ENCODE measurements at places on chromosomes 4 and X. TPM values are rescaled to one million over a fixed set of nuclear protein-coding genes. Genes with fewer than 3 reads are reported as not detected.

Gene CCDC120
- polyA plus RNA-seq = 4.6 TPM

Gene TENM3
- 17.7 TPM for polyA plus RNA-seq

Gene CDKL2
- polyA plus RNA-seq = not detected

Gene MXRA5
- polyA plus RNA-seq = 50.4 TPM

Gene GLOD5
- polyA plus RNA-seq = not detected

Gene CHRDL1
- polyA plus RNA-seq = 5.1 TPM
